ENCODE measurements at places on chromosomes 3 and 15.

DNA sequence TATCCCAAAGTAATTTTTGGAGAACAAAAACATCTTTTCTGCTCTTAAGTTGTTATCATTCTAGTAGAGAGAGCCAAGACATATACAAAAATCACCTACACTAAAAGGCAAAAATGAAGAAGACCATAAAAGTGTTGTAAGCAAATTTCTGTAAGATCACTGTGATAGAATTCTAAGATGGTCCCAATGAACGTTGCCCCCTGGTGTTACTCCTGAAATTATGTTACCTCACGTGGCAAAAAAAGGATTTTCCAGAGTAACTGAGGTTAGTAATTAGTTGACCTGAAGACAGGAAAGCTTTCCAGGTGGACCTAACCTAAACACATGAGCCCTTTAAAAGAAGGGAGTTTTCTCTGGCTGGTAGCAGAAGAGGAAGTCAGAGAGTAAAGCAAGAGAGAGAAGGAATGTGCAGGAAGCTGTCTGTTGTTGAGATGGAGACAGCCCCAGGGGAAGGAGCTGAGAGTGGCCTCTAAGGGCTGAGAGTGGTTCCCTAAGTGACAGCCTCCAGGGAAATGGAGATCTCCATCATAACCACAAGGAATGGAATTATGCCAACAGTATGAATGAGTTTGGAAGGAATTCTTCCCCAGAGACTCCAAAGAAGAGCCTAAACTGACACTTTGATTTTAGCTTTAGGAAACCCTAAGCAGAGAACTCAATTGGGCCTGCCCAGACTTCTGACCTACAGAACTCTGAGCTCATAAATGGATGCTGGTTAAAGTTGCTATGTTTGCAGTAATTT lies 205.9 kb downstream of the CD47 start:
- DNase-seq = no peak

- no peak for DNase-seq
Observed at GRCh38 chr15:73925848-73926218, 429 bp upstream of the LOXL1 start.

- DNase-seq = no peak
Observed at GRCh38 chr3:129230311-129231019, 18.9 kb upstream of the COPG1 start.

DNA sequence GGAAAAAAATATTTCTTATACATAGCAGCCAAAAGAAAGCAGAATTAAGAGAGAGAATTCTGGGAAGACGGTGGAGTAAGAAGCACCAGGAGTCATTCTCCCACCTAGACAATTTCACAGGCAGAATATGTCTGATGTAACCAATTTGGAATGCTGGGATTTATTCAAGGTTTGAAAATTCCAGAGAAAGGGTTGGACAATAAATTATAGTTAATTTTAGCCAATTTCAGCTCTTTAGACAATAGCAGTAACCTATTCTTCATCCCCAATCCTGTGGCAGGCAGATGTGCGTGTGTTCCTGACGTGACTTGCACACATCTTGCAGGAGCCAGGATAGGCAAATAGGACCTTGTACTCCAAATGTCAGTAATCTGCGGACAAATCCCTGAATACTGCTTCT lies 541.0 kb upstream of the NAALADL2 start:
- no peak for DNase-seq

GRCh38 chr15:63052961-63053698 lies 10.6 kb downstream of the TPM1 start:
- DNase-seq = no peak

GRCh38 chr3:99659951-99660350 lies 21.6 kb downstream of the COL8A1 start:
- no peak for DNase-seq

DNA sequence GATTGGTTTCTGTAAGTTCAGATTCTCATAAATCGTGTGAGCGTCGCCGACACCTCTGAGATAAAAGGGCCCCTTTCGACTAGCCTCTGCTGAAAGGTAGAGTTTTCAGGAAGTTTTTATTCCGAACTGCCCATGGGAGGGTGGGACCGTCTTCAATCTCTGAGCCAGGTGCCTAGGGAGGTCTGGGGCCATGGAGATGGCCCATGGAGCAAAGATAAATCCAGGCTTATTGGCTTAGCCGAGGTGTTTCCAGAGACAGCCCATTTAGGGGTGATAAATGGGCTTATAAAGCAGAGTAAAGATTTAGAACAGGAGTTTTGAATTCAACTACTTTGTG lies 442 bp downstream of the QTRT2 start:
- DNase-seq = no peak

DNA sequence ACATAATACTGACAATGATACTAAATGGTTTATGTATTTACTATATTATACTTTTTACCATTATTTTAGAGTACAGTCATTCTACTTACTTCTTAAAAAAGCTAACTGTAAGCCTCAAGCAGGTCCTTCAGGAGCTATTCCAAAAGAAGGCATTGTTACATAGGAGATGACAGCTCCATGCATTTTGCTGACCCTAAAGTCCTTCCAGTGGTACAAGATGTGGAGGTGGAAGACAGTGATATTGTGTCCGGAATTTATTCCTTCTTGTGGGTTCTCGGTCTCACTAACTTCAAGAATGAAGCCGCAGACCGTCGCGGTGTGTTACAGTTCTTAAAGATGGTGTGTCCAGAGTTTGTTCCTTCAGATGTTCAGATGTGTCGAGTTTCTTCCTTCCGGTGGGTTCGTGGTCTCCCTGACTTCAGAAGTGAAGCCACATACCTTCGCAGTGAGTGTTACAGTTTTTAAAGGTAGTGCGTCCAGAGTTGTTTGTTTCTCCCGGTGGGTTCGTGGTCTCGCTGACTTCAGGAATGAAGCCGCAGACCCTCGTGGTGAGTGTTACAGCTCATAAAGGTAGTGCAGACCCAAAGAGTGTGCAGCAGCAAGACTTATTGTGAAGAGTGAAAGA lies 20.9 kb downstream of the AVEN start:
- DNase-seq = no peak

- DNase-seq = no peak
Observed at GRCh38 chr3:48518069-48518468, 14.1 kb upstream of the SHISA5 start.

DNA sequence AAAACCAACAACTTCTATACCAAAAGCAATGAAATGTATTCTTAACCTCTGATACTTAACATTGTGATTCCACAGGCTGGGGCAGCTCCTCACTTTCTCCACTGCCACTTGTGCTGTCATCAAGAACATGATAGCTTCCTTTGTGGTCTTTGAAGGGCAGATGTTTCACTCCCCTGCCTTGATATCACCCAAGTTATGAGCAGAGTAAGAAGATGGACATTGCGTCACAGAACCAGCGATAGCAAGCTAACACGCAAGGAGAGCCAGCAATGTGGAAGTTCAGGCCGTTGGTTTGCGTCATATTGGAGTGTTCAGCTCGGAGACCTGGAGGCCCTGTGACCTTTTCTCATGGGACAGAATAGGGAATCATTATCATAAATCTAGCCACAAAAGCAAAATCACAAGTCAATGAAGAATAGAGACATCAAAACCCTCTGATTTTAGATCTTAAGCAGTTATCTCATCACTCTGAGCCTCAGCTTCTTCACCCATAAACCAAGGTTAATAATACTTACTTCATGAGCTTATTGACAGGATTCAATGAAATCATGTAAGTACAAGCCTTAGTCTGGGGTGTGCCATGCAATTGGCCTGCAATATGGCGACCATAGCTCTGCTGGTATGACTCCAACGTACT lies 183.8 kb upstream of the THBS1 start:
- no peak for DNase-seq

- no peak for DNase-seq
Observed at GRCh38 chr3:187165144-187165543, 25.8 kb upstream of the RPL39L start.

DNA sequence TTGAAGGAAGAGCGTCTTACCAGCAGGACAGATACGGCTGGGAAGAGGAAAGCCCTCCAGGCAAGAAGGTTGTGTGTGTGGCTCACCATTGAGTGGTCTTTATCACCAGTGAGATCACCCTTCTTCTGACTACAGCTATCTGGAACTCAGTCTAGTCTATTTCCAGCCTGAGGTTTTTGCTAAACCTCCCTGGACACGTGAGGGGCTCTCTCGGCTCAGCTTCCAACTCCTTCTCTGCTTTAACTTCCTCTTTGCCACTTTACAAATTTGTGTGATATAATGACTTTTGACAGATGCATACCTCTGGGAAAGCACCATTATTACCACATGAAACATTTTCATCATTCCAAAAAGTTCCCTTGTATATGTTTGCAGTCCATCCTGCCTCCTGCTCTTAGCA lies 15.3 kb upstream of the ROPN1 start:
- no peak for DNase-seq

- DNase-seq = no peak
Observed at GRCh38 chr3:143366672-143367071, 247.1 kb downstream of the CHST2 start.

DNA sequence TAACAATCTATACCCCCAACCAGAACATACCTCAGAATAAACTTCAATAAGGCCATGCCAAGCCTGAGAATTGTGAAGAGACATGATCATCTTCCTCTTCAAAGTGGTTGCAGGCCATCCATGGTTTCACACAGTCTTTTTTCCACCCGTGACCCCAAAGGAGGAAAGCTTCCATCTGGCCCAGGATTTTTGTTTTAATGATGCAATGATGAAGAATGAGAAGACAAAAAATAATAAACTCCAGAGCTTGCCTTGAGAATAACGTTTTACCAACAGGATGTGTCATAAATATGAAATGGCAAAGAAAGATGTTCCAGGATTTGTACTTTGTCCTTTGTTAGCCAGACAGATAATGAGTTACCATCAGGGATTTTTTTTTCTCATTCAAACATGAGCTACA lies 201.9 kb downstream of the WNT5A start:
- no peak for DNase-seq

GRCh38 chr15:88832820-88833730 lies 29.8 kb downstream of the ACAN start:
- DNase-seq = no peak

DNA sequence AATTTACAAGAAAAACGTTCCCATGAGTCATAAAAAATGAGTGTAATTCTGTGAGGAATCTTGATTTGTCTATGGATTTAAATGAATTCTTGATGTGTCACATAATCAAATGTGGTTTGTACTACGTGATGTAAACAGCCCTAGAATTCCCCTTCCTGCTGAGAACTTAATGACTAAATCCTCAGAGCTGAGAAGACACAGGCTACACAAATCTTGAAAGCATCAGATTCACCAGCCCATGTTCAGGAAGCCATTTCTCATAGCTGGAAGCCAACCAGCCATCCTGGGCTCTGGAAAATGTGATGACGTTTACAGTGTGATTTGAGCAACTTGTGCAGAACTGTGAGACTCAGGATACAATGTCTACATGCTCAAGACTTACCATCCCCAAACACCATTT lies 193.7 kb upstream of the MME start:
- DNase-seq = no peak

- DNase-seq = no peak
Observed at GRCh38 chr3:82558081-82558480, 796.6 kb upstream of the GBE1 start.

- no peak for DNase-seq
Observed at GRCh38 chr15:39269352-39269751, 311.5 kb upstream of the THBS1 start.

- DNase-seq = no peak
Observed at GRCh38 chr3:145903472-145904013, 257.4 kb downstream of the PLOD2 start.

DNA sequence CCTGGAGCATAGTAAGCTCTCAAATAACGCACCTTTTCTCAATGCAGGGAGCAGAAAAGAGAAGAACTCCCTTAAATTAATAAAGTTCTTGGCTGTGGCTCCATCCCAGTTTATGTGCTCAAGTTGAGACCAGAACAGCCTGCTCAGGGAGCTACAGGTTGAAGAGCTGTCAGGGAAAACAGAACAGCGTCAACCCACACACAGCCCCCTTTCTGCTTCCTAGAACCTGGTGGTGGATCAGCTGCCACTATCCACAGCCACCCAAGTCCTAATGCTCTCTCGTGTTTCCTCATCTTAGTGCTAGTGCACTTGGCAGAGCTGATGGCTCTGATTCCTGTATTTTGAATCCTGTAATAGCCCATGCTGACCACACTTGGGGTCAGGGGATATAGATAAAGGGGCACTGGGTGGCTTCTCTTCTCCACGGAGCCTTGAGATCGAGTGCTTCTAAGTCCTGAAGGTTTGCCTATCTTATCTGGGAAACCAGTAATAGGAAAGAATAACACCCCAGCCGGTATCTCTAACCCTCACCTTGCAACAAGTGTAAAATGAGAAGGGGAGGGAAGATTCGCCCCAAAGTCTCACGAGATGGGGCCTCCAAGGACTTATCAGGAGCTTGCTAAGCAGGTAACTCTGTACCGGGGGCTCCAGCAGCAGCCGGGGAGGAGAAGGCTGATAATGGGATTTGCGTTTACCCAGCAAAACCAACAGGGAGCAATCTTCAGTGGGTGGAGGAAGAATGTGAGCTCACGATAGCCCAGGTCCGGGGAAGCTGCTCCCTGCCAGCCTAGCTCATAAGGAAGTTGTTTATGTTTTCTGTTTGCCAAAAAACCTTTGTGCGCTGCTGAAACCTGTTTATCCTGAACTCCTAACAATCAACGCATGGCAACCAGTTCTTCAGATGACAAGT lies 136.2 kb upstream of the ICE2 start:
- no peak for DNase-seq

GRCh38 chr3:163196815-163197374 lies 1700.3 kb downstream of the OTOL1 start:
- DNase-seq = no peak

DNA sequence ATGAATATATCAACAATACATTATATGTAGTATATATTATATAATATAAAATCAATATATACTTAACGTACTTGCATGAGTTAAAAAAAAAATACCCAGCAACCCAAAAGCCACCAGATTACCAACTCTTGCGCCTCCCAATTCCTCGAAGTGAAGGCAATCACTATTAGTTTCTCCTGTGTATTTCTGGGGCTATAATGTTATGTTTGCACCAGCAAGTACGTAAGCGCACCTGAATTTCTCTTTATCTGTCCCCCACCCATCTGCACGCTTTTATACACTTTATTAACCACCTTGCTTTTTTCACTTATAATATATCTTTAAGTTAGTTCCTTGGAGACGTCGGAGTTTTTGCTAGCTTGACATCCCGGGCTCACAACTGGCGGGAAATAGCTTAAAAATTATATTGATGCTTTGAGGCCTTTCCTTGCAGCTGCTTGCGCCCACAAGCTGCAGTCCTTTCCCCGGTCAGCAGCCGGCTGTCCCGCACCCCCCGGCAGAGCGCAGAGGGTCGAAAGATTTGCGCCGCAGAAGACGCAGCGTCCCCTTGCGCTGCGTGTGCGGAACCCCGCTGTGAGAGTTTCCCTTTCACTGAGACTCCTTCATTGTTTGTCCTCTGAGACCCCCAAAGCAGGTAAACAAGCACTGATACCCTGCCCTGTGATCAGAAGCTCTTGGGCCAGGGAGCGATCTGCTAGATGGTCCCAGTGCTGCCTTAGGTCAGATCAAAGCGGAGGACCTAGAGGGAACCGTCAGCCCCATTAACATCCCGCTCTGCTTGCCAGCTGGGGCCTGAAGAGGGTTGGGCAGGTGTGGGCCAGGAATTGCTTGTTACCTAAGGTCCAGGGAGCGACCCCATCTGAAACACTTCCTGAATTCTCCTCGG lies 8.9 kb upstream of the EOMES start:
- no peak for DNase-seq

All from T-helper 1 cell (primary cell).